ENCODE measurements at places on chromosomes 16 and 17.

- no peak for DNase-seq
Observed at GRCh38 chr16:24191876-24192402, 64.2 kb upstream of the CACNG3 start.

DNA sequence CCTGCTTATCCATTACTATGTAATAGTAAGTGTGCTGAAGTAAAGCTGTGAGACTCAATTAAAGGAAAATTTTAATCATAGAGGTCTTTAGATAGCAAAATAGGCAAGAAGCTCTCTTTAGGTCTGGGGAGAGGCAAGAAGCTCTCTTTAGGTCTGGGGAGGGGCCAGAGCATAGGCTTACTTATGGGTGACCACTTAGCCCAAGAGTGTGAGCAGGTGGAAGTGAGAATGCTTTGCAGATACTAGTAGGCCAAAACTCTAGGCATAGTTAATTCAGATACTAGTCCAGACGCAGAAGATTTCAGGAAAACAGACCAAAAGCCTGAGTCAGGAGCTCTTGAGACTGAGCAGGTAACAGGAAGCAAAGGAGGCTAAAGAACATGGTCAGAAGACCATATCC, 49.6 kb downstream of the GLG1 start:
- no peak for DNase-seq

GRCh38 chr16:31472709-31473203, 804 bp downstream of the TGFB1I1 start:
- peak; percentile 92 for DNase-seq

DNA sequence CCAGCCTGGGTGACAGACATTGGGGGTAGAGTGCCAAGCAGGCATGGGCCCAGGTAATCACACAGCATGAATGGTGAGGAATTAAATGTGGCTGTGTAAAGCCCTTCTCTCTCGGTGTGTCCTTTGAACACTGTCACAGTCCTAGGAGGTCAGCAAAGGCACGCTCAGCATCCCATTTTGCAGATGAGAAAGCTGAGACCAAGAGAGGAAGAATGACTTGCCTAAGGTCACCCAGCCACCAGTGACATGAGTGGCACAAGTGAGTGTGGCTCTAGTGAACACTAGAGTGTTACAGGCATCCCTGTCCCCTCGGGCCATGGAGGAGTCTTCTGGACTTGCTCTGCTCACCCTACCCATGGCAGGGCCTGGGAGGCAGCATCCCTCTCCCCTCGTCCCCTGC, 10.7 kb downstream of the CTF1 start:
- no peak for DNase-seq

DNA sequence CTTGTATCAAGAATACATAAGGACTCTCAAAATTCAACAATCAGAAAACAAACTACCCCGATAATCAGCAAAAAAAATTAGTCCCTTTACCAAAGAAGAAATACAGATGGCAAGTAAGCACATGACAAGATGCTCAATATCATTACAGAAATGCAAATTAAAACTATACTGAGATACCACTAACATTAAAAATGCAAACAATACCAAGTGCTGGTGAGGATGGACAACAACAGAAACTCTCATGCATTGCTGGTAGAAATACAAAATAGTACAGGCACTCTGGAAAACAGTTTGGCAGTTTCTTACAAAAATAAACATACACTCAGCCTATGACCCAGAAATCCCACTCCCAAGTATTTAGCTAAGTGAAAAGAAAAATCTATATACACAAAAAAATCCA, 7.5 kb downstream of the CEP112 start:
- DNase-seq, result no peak

- no peak for DNase-seq
Observed at GRCh38 chr17:8476741-8477140, 41.1 kb downstream of the NDEL1 start.

DNA sequence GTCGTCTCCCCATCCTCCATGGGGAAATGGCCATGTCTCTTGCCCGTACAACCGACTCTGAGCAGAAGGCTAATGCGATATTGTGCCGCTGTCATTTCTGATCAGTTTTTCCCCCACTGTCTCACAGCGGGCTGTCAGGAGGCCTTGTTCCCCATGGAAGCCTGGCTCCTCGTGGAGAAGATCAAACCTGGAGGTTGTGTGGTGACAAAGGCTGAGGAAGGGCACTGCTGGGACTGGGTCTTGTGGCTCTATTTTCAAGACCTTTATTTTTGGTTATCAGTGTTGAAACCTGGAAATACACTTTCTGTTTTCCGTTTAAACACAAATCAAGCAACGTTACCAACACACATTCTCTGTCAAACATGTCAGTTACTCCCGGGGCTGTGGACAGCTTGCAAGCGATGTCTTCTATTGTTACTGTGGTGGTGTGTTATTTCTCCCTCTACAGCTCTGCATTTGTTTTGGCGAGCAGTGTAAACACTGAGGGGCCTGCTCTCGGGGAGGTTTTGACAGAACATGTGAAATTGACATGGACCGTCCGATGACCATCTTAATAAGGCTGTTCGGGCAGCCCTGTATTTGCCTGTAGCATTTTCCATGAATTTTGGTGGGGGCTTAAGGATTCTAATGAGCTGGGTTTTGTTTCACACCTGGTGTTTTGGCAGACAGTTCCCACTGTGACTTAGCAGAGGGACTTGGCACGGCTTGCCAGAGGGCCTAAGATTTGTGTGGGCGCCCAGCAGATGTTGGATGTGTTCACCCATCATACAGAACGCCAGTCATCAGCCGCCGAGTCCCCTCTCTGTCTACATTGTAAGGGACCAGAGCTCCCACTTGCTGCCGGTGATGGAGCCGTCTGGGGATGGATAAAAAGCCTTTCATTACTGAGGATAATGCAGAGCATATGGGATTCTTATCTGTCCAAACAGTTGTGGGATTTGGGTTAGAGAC, 12.5 kb downstream of the RBFOX1 start:
- DNase-seq, result no peak

- peak; percentile 84 for DNase-seq
Observed at GRCh38 chr16:1971796-1972489, at the start of gene TBL3. TSS of gene TBL3 (plus strand) at chr16:1972053. CDS start at chr16:1972165, 112 bp downstream.

- DNase-seq, result peak; percentile 88
Observed at GRCh38 chr17:67652433-67652832, 65.3 kb upstream of the NOL11 start.

GRCh38 chr16:74622005-74622404, 15.1 kb upstream of the GLG1 start:
- no peak for DNase-seq

DNA sequence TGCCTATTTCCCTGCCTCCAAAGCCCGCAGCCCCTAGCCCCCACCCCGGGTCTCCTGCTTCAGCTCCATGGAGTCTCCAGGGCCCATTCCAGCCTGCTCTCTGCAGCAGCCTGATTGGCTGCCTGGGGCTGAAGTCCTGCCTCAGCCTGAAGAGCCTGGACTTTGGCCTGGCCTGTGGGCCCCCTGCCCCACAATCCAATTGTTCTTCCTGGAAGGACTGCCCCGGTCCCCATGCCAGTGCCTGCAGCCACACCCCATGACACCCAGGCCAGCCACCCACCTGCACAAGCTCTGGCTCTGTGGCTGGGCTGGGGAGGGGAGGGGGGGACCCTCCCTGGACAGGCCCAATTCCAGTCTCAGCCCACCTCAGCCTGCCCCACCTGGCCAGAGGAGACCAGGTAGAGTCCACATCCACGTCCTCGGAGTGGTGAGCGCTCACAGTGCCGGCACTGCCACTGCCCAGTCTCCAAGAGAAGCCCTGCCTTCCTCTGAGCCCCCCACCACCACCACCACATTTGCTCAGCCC, 12.3 kb downstream of the ENPP7 start:
- DNase-seq, result no peak

DNA sequence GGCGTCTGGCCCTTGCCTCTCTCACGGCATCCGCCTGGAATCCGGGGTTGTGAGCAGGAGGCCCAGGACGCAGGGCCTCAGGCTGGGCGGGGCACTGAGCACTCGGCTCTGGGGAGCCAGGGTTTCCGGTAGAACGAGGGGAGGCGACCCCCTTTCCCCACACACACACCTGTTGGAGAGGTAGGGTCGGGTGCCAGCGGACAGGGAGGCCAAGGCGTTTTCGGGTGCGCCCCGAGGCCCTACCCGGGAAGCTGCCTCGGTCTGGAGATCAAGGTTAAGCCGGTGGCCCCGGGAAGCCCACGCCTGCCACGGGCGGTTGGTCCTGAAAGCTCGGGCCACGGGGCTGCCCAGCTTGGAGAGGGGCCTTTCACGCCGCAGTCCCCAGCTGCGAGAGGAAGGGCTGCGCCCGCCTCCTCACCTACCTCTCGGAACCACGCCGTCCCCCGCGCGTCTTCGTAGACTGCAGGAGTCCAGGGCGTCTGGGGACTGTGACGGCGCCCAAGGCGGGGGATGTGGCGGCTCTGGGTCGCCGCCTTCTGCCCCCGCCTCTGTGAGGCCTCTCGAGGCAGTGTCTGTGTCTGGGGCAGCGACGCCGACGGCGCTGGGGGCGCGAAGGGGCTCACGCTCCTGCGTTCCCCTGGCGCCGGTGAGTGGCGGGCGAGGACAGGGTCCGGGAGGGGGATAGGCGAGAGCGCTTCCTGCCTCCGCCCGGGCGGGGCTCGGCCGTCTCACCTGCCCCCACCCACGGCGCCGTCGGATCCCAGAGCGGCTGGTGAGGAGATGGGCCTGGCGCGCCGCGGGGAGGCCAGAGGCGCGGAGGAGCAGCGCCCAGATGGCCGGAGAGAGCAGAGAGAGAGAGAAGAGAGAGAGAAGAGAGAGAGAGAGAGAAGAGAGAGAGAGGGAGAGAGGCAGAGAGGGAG, 20.3 kb upstream of the HOXB9 start:
- DNase-seq, result no peak

DNA sequence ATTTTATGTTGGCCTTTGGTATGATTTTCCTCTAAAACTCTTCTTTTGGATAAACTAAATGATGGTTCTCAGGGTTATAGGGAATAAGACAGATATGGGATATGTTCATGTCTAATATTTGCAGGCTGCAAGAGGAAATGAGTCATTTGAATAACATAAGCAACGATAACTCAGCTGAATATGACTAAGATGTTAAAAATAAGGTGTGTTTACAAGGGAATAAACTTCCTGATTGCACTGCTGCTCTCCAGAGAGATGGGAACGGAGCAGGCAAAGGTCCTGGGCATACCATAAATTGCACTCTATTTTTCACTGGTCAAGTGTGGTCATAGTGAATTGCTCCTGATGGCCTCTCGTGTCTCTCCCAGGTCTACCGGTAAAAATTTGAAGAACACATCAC, 666.2 kb downstream of the TOX3 start:
- no peak for DNase-seq

- DNase-seq, result no peak
Observed at GRCh38 chr17:72486806-72487205, 366.0 kb downstream of the SOX9 start.

DNA sequence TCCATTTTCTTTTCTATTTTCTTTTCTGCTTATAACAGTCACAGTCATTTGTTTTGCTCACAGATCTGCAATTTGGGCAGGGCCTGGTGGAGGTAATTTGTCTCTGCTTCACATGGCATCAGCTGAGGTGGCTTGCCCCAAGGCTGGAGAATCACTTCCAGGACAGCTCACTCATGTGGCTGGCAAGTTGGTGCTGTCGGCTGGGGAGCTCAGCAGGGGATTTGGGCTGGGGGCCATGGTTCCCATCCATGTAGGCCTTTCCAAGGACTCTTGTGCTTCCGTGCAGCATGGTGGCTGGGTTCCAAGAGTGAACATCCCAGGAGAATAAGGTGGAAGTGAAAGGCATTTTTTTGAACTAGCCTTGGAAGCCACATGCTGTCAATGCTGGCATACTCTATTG, 85.7 kb downstream of the MGAT5B start:
- peak; percentile 92 for DNase-seq
